HT1080 (cell line): ENCODE measurements at places on chromosomes 12 and 14.

DNA sequence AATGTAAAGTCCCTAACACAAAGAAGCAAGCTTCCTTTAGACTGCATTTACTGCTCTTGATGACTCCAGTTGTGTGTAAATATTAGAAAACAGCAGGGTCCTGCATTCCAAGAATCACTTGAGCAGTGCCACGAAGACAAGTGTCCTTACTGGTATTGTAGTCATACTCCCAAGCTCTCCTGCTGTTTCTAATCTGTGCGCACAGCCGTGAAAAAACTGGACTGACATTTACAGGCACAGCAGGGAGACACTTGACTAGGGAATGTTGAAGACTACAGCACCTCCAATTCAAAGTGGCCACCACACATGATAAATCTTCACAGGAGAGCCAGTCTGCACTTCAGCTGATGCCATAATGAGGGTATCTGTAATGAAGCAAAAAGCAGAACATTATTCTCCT lies 91.4 kb downstream of the VRK1 start:
- DNase-seq: no peak

- peak; percentile 51 for DNase-seq
These were observed 35.3 kb downstream of the KICS2 start for GRCh38 chr12:64186789-64187188.

- DNase-seq: no peak
These were observed 18.9 kb downstream of the PTPRB start for GRCh38 chr12:70618371-70618770.

- no peak for DNase-seq
These were observed 10.9 kb upstream of the CATSPERB start for GRCh38 chr14:91742621-91743304.

GRCh38 chr12:51328587-51328986 lies 4.6 kb upstream of the BIN2 start:
- no peak for DNase-seq

GRCh38 chr12:14605401-14605989 lies 37.8 kb upstream of the PLBD1 start:
- no peak for DNase-seq

DNA sequence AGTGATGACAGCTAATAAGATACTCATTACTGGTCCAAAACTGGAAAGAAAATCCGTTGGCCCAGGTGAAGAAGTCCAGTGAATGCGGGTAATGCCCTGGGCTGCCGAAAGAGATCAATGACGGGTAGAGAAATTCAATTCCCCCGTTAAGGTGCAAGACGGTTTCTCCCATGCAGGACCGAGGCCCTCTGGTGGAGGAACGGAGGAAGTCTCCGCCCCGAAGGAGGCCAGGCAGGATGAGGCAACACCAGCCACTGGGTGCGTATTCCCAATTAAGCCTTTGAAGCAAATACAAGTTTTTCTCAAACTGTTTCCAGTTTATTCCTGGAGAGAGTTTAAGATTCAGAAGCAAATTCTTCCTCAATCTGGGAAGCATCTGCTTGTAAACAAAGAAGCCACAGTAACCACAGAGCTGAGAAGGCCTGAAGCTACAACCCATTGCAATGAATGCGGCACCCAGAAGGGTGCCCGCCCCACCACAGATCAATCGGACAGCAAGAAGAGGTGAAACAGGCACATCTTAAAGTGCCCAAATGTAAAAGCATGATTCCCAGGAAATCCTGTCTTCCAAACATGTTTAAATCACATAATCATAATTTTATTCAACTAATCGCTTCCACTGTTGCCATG lies 118.5 kb downstream of the TTC7B start:
- peak; percentile 61 for DNase-seq

DNA sequence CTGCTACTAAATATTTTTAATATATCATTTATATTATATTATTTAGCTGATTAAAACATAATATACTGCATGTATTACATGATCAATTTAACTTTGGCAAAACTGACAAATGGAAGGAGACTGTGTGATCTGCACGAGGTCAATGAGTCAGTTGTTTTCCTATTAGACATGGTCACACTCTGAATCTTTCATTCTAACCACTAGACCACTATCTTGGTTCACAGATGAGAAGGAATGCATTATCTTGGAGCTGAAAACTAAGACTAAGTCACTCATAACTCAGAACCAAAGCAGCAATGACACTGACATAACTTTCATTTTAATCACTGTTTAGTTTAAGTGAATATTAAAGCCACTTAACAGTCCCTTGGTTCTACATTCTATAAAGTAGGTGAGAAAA lies 37.4 kb downstream of the GNPTAB start:
- peak; percentile 76 for DNase-seq

DNA sequence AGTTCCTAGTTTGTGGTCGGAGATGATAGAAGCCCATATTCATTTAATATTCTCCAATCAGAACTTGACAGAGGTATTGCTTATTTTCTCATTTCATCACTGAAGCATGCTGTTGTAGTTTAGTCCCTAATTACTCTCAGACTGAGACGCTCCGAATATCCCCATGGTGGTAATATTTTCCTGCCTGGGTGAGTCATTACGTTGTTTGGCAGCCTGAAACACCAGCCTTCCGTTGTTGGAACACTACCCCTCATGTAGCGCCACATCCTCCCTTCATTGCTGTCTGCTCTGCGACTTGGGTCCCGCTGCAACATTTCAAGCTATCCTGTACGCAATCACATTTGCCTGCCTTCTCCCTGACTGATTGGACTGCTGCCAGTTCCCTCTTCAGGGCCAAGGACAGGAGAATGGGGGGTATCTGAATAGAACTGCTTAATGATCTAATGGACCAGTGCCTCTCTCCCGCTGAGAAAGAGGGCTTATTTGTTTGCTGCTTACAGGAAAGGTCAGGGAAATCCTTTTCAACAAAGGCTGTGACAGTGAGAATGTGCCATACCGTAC lies 369.1 kb downstream of the NPAS3 start:
- DNase-seq: peak; percentile 51

DNA sequence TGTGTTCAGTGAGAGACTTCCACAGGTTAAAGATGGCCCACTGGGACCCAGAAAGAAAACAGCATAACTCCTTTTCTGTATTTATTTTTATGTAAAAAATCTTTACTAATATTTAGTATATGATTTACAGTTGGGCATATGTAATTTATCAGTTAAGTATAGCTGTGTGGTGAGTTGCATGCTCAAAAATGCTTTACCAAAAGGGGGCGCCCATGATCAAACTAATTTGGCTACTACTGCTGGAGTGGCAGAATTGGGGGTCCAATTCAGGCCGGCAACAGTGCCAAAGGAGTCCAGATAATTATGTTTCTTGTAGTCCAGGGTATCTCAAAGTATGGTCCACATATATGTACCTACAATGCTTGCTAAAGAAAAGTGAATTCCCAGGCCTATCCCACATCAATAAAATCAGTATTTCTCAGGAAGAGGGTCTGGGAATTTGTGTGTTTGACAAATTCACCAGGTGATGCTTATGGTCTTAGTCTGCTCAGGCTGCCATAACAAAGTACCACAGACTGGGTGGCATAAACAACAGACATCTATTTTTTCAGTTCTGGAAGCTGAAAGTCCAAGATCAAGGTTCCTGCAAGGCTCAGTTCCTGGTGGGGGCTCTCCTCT lies 152.0 kb downstream of the KTN1 start:
- no peak for DNase-seq

GRCh38 chr12:57611108-57611826 lies at the start of gene ARHGEF25:
TSS of gene ARHGEF25 (plus strand) at chr12:57611435. CDS start at chr12:57611895, 460 bp downstream.
- DNase-seq: no peak

GRCh38 chr14:105903971-105904370 lies 377.6 kb downstream of the TMEM121 start:
- no peak for DNase-seq

- no peak for DNase-seq
These were observed 27.4 kb downstream of the DTX1 start for GRCh38 chr12:113083863-113084435.

- no peak for DNase-seq
These were observed 26.7 kb upstream of the CRIP2 start for GRCh38 chr14:105447651-105448640.

DNA sequence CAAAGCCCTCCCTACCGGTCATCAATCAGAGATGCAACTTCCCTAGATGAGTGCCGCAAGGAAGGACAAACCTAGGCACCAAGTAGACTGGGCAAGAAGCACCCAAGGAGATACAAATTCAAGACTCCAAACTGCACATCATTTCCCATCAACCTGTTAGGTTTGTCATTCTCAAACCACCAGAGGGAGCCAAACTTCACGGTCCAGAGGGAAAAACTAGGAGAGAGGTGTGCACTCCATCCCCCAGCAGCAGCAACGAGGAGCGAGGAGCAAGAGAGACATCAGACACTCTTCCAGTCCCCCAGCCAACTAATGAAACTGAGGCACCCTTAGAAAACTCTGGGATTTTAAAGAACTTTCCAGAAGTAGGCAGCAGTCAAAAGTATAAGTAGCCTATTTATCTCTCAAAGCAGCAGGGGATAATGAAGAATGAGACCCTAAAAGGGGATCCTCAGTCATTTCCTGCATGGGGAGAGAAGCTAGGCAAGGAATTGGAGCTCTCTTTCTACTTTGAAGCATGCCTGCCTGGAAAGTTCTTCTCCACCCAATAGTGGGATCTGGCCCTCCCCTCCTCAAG lies 37.0 kb upstream of the NT5DC3 start:
- DNase-seq: peak; percentile 72

- no peak for DNase-seq
These were observed 5.1 kb downstream of the MBIP start for GRCh38 chr14:36315159-36315853.

DNA sequence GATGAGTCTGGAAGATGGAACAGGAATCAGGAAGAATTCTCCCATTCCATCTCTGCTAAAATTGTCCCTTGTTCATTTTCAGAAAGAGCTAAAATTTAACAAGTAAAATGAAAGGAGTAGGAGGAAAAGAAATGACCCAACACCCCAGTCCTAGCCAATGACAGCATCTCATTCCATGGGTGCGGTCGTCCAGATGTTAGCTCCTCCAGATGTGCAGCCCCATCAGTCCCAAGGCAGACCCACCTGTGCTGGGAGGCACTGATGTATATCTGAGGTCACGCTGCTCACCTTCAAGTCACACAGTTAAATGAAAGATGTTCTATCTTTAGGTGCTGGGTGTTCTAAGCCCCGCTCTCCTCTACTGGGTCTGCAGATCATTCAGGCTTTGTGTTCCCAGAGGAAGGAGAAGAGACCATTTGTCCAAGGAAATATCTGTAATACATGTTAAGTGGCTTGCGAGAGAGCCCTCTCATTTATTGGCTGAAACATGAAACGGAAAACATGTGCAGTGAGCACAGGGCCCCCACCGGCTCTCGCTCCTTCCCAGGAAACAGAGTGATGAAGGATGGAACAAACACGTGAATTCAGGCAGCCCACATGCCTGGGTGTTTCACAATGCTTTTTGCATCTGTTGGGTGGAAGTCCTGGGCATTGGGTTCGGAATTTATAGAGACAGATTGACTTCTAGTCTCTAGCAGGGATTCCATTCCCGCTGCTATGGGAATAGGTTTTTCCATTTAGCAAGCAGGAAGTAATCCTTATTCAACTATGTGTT lies 294.6 kb downstream of the NUAK1 start:
- no peak for DNase-seq

DNA sequence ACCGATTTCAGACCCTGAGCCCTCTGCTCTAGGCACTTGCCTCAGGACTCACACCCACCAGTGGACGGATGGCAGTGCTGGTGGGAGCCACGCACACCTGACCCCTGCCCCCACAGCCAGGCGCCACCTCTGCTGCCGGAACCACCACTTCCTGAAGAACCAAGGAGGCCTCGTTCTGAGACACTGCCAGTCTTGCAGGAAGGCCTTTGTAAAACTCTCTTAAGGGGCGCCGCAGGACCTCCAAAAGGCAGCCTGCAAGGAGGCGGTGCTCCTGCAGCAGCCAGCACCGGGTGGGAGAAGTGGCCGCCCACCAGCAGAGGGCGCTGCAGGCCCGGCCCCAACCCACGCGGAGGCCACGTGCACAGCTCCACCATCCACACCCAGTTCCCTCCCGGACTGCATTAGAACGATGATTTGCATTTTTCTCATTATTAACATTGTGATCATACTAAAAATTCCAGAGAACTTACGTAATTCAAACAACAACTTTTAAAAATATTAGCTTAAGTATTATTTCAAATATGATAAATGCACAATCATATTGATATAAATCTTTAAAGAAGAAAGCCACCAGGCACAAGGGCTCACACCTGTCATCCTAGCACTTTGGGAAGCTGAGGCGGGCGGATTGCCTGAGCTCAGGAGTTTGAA lies 12.8 kb downstream of the STX2 start:
- peak; percentile 51 for DNase-seq

GRCh38 chr14:61780125-61780524 lies 17.9 kb downstream of the SNAPC1 start:
- DNase-seq: no peak

- no peak for DNase-seq
These were observed 81.8 kb downstream of the IRF2BPL start for GRCh38 chr14:76946753-76947077.

DNA sequence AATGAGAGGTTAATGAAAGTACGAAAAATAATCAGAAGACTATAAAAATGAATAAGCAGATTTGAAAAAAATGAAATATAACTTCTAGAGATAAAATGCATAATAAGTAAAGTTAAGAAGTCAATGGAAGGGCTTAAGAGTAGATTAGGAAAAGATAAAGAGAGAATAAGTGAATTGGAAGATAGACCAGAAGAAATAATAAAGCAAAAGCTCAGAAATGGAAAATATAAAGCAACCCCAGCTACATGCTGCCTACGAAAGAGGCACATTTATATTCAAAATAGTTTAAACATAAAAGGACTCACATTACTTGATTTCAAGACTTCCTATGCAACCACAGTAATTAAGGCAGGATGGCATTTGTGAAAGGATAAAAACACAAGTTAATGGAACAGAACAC lies 19.9 kb downstream of the ZNF605 start:
- no peak for DNase-seq

- no peak for DNase-seq
These were observed 812.4 kb downstream of the NRXN3 start for GRCh38 chr14:78982551-78982950.

GRCh38 chr12:11794751-11795150 lies 145.3 kb downstream of the ETV6 start:
- no peak for DNase-seq

GRCh38 chr14:103943673-103944072 lies 1.3 kb upstream of the RD3L start:
- no peak for DNase-seq

DNA sequence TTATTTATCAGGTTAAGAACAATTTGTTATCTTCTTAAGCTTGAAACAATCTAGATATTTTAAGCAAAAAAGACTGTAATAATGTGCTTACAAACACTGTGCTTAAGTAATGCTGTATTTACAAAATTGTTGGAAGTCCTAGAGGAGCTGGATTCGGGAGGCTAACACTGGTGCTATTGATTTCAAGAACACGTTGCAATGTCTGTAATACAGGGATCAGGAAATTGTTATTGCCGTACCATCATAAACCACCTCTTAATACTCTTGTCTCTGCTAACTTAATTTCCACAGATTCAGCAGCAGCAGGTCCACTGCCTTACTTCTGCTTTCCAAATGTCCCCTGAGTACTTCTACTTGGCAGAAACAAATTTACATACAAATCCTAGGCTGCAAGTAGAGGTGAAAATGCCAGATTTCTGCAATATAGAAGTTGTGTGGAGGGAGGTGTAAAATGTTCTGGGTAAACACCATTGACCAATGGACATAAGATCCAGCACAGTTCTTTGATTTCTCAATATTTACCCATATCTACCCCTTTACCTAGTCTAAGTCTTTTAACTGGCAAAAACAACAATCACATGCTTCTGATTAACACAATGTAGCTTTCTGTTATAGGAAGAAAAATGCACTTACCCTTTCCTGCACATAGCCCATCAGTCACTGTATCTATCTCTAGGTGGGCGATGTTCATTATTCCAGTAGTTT lies 663.4 kb downstream of the TMTC2 start:
- no peak for DNase-seq
